ENCODE measurements at places on chromosomes 12 and 14. TPM values are rescaled to one million over a fixed set of nuclear protein-coding genes. Genes with fewer than 3 reads are reported as not detected.

Gene SPIC
- total RNA-seq, result not detected

Gene CPNE6
- total RNA-seq, result not detected

Gene NEUROD4
- total RNA-seq, result not detected

Gene WASHC4
- 47.5 TPM for total RNA-seq

Gene TTC8
- total RNA-seq, result 10.8 TPM

Gene ZFHX2
- 0.58 TPM for total RNA-seq

Gene ADAM21
- total RNA-seq, result not detected

Gene TPH2
- total RNA-seq, result not detected

Gene RAB35
- total RNA-seq, result 43.6 TPM

Gene HRK
- not detected for total RNA-seq

Gene LYZ
- total RNA-seq, result not detected

Gene RAD9B
- total RNA-seq, result not detected

Gene SLC25A21
- 1.5 TPM for total RNA-seq

Gene ZNF705A
- not detected for total RNA-seq

Gene GPR135
- total RNA-seq, result 1.3 TPM

Gene CATSPERB
- total RNA-seq, result not detected
